ENCODE measurements at places on chromosomes 2 and 18. TPM values are rescaled to one million over a fixed set of nuclear protein-coding genes. Genes with fewer than 3 reads are reported as not detected.
A peak's percentile ranks its signal among the peaks of the same experiment; 100 is the strongest.

Gene FZD7
- 0.44 TPM for total RNA-seq

Gene FTCDNL1
- 1.7 TPM for total RNA-seq

Gene PLEKHM3
- 9.5 TPM for total RNA-seq

Gene RBKS
- total RNA-seq = 3.5 TPM

Gene SERPINB11
- total RNA-seq = not detected

Gene CDH20
- 0.17 TPM for total RNA-seq

DNA sequence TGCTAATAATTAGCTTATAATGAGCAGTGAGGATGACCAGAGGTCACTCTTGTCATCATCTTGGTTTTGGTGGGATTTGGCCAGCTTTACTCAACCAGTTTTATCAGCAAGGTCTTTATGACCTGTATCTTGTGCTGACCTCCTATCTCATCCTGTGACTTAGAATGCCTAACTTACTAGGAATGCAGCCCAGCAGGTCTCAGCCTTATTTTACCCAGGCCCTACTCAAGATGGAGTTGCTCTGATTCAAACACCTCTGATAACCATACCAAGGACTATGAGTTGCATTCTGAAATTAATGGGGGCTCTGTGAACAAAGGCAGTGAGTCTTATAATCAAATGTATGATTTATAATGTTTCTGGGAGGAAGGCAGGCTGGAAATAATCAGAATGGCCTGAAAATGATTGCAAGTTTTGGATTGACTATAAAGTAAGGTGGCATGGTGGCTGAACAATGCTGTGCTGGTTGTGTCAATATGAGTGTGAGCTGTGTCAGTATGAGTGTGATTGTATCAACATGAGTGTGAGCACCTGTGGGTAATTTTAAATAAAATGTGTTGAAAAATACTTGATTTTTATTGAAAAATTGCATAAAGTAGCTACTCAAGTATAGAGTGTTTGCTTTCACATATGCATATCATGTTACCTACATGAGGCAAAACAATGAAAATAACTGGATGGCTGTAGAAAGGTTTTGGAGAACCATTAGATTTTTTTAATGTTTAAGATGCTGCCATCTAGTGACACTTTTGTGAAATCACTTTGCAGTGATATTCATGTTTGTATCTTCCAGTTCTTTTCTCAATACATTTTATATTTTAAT lies 103.0 kb downstream of the KYNU start:
- H3K27me3 ChIP-seq = peaks cover 7% of the 10 kb centered on the region
- no peak overlapping the region for H3K4me3 ChIP-seq
- DNase-seq = no peak
- H3K4me1 ChIP-seq = no peaks in the 10 kb centered on the region
- H3K36me3 ChIP-seq = no peaks in the 10 kb centered on the region
- no peak overlapping the region for H3K27ac ChIP-seq

- no peak overlapping the region for H3K4me3 ChIP-seq
- no peak for DNase-seq
- no peaks in the 10 kb centered on the region for H3K36me3 ChIP-seq
- no peaks in the 10 kb centered on the region for H3K4me1 ChIP-seq
- H3K27ac ChIP-seq = no peak overlapping the region
These were observed 87.3 kb upstream of the B3GNT7 start for GRCh38 chr2:231308219-231308618.

DNA sequence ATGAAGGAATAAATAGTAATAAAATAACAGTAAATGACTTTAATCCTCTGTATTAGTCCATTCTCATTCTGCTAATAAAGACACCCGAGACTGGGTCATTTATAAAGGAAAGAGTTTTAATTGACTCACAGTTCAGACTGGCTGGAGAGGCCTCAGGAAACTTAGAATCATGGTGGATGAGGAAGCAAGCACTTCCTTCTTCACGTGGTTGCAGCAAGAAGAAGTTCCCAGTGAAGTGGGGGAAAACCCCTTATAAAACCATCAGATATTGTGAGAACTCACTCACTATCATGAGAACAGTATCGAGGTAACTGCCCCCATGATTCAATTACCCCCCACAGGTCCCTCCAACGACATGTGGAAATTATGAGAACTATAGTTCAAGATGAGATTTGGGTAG lies 727.9 kb upstream of the LINC00305 start:
- no peaks in the 10 kb centered on the region for H3K27me3 ChIP-seq
- H3K4me1 ChIP-seq = no peaks in the 10 kb centered on the region
- H3K36me3 ChIP-seq = no peaks in the 10 kb centered on the region
- DNase-seq = no peak
- H3K27ac ChIP-seq = no peak overlapping the region
- no peak overlapping the region for H3K4me3 ChIP-seq

DNA sequence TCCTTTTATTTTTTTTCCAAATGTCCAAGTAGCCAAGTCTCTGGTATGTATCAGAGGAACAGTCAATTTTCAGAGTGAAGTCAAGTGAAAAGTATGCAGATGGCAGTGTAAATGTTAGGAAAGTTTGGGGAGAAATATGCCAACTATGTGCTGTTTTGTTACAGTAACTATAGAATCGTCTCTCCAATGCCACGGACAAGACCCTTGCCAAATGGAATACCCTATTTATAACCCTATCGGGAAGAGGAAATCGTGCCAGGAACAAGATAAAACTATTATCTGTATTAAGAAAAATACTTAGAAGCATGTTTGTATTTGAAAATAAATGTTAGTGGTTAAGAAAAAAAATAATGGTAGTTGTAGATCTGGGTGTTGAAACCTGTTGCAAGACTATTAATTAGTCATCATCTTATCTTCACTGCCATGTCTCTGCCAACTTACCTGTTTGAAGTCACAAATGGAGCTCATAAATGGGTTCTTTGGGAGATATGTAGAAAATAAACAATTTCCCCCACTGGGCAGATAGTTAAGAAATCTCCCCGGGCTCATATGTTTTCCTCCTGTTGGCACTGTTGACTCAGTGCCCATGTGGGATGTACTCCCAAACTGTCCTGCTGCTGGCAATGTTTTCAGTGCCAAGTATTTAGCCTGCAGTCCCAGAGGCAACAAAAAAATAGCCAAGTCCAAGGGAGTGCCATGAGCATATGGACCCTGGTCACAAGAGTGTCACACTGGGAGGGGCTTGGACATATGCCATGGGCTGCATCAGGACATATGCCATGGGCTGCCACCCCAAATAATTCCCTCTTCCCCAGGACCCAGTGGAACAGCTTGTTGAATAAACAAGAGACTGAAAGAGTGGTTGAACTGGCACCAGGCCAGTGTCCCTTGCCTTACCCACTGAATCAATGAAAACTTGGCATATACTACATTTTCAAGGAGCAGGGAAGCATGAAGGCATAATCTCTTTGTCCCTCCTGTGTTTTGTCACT lies 366.9 kb downstream of the OSR1 start:
- no peak for DNase-seq
- no peaks in the 10 kb centered on the region for H3K27me3 ChIP-seq
- no peak overlapping the region for H3K27ac ChIP-seq

DNA sequence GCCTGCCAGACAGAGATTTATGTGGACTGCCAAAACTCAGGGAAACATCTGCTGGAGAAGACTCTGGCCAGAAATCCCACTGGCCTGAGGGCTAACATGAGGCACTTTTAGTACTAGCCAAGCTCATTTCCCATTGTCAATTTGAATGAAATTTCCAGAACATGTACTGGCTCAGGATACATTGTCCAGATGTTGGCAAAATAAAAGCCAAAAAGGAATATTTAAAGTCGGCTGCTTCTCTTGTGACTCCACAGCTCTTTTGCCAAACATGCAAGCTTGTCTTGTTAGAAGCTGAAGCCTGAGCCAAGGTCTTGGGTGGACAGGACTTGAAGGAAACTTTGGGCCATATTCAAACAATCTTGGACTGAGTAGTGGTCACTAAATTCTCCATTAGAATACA lies 215.5 kb downstream of the NCKAP5 start:
- H3K36me3 ChIP-seq = no peaks in the 10 kb centered on the region
- no peaks in the 10 kb centered on the region for H3K27me3 ChIP-seq
- H3K27ac ChIP-seq = no peak overlapping the region
- no peak for DNase-seq
- no peak overlapping the region for H3K4me3 ChIP-seq
- H3K4me1 ChIP-seq = no peaks in the 10 kb centered on the region

- H3K27me3 ChIP-seq = no peaks in the 10 kb centered on the region
- H3K4me1 ChIP-seq = peaks cover 27% of the 10 kb centered on the region
- DNase-seq = no peak
- peaks cover 43% of the 10 kb centered on the region for H3K36me3 ChIP-seq
- H3K4me3 ChIP-seq = peak overlapping the region; percentile 50
- peak overlapping the region; percentile 73 for H3K27ac ChIP-seq
These were observed 17.7 kb downstream of the ADNP2 start for GRCh38 chr18:80126797-80127196.

- no peak overlapping the region for H3K4me3 ChIP-seq
- DNase-seq = no peak
- peaks cover 25% of the 10 kb centered on the region for H3K4me1 ChIP-seq
- H3K27ac ChIP-seq = no peak overlapping the region
These were observed 70.6 kb upstream of the ID2 start for GRCh38 chr2:8611246-8611645.

- H3K27ac ChIP-seq = no peak overlapping the region
- H3K4me1 ChIP-seq = peaks cover 3% of the 10 kb centered on the region
- peaks cover 8% of the 10 kb centered on the region for H3K27me3 ChIP-seq
- H3K4me3 ChIP-seq = no peak overlapping the region
- peaks cover 3% of the 10 kb centered on the region for H3K36me3 ChIP-seq
These were observed 28.6 kb upstream of the TRIB2 start for GRCh38 chr2:12688091-12688490.

DNA sequence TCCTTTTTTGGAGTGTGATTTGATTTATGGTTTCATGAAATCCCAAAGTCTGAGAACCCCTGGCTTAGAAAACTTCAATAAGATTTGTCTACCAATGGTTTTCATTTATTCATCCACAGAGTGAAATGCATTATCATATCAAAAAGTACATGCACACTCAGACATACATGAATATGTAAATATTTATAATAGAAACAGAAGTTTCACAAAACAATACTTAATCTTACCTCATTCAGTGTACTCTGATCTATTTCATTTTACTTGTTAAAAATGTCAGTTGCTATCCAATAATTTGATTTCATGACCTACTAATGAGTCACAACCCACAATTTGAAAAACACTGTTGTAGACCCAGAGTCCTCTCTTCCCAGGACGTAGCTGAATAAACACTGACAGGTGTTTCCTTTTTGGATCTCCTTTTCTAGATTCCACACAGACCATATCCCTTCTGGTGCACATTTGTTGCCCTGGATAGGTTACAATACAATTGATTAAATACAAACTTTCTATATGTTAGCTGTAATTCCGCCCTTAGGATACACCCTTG lies 10.4 kb upstream of the CAVIN2 start:
- H3K27ac ChIP-seq = no peak overlapping the region
- H3K27me3 ChIP-seq = peaks cover 14% of the 10 kb centered on the region

DNA sequence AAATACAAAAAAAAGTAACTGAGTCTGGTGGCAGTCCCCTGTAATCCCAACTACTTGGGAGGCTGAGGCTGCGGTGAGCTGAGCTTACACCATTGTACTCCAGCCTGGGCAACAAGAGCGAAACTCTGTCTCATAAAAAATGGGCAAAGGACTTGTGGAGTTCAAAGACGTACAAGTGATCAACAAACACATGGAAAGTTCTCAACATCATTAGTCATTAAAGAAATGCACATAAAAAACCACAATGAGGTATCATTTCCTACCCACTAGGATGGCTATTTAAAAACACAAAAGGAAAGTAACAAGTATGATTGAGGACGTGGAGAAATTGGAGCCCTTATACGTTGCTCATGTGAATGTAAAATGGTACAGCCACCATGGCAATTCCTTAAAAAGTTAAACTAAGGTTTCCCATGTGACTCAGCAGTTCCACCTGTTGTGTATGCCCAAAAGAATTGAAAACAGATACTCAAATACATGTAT lies 52.3 kb downstream of the RAB10 start:
- peak overlapping the region; percentile 26 for H3K4me3 ChIP-seq
- no peaks in the 10 kb centered on the region for H3K27me3 ChIP-seq
- H3K36me3 ChIP-seq = peaks cover 22% of the 10 kb centered on the region
- DNase-seq = no peak
- peaks cover 17% of the 10 kb centered on the region for H3K4me1 ChIP-seq

GRCh38 chr2:72117718-72118117 lies 29.9 kb downstream of the CYP26B1 start:
- no peak overlapping the region for H3K4me3 ChIP-seq
- no peak for DNase-seq
- H3K27me3 ChIP-seq = peaks cover 5% of the 10 kb centered on the region

DNA sequence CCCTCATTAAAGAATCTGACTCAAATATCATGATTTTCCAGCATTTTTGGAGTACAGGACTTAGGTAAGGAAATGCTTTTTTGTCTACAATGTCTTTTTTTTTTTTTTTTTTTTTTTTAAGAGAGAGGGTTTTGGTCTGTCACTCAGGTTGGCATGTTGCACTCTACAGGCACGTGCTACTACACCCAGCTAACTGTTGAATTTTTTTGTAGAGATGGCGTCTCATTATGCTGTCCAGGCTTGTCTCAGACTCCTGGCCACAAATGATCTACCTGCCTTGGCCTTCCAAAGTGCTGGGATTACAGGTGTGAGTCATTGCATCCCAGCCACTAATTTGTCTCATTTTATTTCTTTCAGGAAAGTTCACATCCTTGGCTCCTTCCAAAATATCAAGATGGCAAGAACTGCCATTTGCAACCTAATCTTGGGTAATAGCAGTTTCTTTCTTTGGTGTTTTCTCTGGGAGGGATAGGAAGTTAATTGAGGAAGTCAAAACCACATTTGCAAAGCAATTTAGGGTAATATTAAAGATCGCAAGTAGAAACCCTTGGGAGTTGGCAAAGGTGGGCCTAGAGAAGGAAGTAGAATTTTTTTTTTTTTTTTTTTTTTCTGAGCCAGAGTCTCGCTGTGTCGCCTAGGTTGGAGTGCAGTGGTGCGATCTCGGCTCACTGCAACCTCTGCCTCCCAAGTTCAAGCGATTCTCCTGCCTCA lies 15.5 kb downstream of the PNO1 start:
- H3K27ac ChIP-seq = no peak overlapping the region
- H3K27me3 ChIP-seq = no peaks in the 10 kb centered on the region
- no peak for DNase-seq
- H3K4me3 ChIP-seq = no peak overlapping the region
- H3K36me3 ChIP-seq = peaks cover 11% of the 10 kb centered on the region
- peaks cover 11% of the 10 kb centered on the region for H3K4me1 ChIP-seq

GRCh38 chr2:168997118-168997521 lies 34.0 kb downstream of the ABCB11 start:
- peaks cover 27% of the 10 kb centered on the region for H3K27me3 ChIP-seq
- H3K4me3 ChIP-seq = no peak overlapping the region

DNA sequence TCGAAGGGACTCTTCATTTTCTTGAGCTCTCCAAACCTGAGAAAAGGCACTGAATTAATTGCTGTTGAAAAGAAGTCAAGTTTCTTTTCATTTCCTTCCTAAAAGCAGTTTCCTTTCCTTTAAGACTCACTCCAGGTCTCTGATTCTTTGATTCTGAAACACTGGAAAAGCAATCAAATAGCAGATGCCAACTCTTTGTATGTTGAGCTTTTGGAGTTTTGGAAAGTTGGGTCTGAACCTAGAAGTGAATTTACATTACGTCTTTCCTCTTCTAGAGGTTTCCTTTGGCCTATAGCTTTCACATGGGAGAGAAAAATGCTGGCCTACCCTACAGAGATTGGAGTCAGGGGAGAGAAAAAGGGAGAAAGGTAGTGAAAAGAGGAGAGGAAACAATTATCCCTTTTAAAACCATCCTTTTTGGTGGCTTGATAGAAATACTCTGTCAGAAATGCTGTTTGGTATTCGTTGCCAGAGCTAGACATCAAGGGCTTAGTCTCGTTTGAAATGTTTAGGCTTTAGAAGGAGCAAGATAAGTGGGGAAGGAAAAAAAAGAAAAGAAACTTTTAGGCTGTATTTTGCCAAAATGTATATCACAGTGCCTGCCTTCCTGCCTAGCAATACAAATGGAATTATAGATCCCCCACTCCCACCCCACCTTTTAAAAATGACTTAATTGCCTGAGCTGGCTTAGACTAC lies 187.7 kb downstream of the PRPF40A start:
- H3K4me1 ChIP-seq = no peaks in the 10 kb centered on the region
- H3K27ac ChIP-seq = no peak overlapping the region
- no peak overlapping the region for H3K4me3 ChIP-seq
- DNase-seq = no peak
